ENCODE measurements at places on chromosomes 1 and 21.
A peak's percentile ranks its signal among the peaks of the same experiment; 100 is the strongest.

- no peak for ATAC-seq
Observed at GRCh38 chr1:151461694-151462093, 2.4 kb upstream of the POGZ start.

DNA sequence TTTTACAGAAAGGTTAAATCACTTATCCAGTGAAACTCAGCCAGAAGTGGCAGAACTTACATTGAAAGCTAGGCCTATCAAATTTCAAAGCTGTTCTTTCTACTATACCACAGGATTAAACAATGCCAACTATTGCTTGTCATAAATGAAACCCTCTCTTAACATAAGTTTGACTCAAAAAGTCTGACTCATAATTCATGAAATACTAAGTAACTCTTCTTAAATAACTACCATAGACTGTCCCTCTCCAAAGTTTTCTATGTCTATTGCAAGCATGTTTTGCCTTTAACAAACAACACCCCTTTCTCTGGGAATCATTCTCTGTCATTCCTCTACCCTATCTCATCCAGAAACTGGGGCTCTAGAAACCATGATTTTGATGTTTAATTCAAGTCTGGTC lies 109.5 kb upstream of the UBE2U start:
- ATAC-seq: peak; percentile 43

- no peak for ATAC-seq
Observed at GRCh38 chr1:58786184-58786926, 2.5 kb upstream of the JUN start.

GRCh38 chr1:41427916-41428737 lies 56.4 kb downstream of the EDN2 start:
- ATAC-seq: no peak

DNA sequence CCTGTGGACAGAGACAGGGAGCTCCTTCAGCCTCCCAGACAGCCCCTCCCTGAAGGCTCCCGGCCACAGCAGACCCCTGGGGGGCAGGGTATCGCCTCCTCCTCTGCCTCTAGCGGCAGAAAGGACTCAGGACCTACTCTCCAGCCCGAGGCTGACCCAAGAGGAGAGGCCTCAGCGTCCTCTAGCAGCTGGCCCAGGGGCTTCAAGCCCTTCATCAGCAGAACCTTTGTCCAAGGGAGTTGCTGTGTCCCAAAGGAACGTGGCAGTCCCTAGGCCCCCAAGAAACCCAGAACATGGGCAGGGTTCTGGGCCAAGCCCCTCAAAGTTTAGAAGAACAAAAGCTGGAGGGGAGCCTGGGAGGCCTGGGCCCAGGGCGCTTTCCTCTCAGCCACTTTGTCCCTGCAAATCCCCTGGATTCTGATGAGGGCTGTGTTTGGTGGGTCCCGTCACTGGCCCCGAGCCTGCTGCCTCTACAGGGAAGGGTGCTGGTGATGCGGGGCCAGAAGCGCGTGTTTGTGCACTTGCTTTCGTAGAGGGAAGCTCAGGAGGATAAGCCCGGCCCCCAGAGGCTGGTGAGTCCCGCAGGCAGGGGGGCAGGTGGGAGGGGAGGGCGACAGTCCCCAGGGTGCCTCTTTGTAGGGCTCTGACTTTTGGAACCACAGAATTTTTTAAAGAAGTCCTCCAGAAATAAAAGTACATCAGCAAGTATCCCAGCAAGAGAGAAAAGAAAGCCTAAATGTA lies 13.3 kb downstream of the ITGB2 start:
- no peak for ATAC-seq
